ENCODE measurements at places on chromosomes 1 and 21.

DNA sequence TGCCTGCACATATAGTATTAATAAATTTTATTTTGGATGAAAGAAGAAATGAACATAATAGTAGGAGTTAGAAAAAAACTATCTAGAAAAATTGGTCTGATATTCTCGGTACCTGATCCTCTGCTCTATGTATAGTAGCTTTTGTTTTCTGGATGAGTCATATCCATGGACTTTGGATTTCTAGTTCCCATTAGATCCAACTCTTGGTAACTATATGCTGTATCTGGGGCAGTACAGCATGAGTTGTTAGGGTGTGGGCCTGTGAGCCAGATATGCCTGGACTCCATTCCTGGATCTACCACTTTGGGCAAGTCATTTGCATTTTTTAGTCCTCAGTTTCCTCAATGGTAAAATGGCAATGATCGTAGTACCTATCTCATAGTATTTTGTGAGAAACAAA is 372.2 kb upstream of the PKN2 start:
- no peak for DNase-seq

- DNase-seq, result no peak
Measured at GRCh38 chr1:159089184-159089791, 12.7 kb upstream of the AIM2 start.

DNA sequence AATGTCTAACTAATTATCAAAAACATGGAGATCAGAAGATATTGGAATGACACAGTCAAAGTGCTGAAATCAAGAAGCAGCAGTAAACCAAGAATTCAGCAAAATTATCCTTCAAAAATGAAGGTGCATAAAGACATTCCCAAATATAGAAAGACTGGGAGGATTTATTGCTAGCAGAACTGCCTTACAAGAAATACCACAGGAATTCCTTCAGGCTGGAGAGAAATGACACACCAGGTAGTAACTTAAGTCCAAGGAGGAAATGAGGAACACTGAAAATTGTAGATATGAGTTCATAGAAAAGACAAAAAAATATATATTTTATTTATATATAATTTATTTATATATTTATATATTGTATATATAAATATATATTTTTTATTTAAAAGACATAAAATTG is 217.2 kb downstream of the RPS6KC1 start:
- DNase-seq, result no peak

- peak; percentile 58 for DNase-seq
Measured at GRCh38 chr1:155134880-155135414, 705 bp upstream of the SLC50A1 start.

DNA sequence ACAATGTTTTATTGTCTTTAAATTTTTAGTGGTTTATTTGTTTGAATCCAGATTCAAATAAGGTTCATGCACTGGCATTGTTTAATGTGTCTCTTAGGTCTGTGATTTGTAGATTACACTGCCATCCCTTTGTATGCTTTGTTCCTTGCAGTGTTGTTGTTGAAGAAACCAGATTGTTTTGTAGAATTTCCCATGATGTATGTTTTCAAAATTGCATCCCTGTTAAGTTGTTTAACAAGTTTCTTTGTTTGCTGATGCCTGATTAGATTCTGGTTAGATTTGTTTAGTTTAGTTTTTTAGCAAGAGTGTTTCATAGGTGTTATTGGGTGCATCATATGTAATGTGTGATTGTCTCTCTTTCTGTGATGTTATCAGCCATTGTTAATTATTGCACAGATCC is 5.5 kb upstream of the AVPR1B start:
- no peak for DNase-seq

DNA sequence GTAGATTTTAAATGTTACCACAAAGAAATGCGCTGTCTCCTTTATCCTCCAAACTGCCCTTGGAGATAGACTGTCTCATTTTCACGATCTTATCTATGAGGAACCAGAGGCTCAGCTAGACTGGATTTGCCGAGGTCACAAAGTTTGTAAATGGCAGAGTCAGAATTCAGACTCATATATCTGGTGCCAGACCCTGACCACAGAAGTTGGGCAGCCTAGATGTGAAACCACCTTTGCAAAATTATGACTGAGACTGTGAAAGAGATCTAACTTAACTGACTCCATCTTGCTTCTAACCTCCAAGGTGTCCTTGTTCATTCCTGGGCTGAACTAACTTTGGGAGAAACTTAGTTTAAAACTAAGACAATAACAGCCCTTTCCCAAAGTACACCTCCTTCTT is 14.1 kb downstream of the CNR2 start:
- no peak for DNase-seq

DNA sequence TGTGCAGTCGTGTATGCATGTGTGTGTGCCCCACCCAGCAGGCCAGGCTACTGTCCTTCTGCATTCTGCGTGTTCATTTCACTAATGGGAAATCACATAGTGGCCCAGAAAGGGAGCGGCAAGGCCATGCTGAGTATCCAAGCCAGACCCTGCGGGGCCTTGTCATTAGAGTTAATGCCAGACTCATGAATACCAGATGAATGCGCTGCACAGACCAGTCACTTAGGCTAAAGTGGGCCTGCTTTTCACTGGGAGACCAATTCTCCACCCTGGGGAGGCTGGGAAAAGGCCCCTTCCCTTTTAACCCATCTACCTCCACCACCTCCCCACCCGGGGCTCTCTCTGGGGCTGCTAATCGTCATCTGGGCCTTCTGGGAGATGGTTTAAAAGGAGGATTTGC is 17.0 kb upstream of the GRIK3 start:
- no peak for DNase-seq

- DNase-seq, result no peak
Measured at GRCh38 chr1:88490676-88491075, 193.4 kb upstream of the PKN2 start.

- DNase-seq, result no peak
Measured at GRCh38 chr1:248810727-248811513, 14.8 kb downstream of the SH3BP5L start.

GRCh38 chr1:108634521-108634920 is 26.4 kb downstream of the HENMT1 start:
- no peak for DNase-seq

DNA sequence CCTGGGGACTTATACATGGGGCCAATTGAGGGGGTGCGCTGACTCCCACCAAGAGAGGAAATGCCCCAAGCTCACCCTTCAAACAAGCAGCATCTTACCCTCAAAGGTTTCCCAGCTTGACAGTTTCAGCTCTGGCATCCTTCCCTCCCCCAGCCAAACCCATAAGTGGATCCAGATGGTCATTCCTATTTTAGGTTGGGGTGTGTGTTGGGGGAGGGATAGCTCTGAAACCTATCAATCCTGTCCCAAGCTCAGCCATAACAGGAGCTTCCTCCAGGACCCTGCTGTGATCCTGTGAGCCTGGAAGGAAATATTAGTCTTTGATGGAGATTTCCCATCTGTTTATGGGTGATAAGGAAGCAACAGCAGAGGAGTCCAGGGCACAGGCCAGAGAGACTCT is 3.4 kb upstream of the TMEM222 start:
- DNase-seq, result no peak

- no peak for DNase-seq
Measured at GRCh38 chr1:43764581-43764980, 57.2 kb downstream of the ST3GAL3 start.

DNA sequence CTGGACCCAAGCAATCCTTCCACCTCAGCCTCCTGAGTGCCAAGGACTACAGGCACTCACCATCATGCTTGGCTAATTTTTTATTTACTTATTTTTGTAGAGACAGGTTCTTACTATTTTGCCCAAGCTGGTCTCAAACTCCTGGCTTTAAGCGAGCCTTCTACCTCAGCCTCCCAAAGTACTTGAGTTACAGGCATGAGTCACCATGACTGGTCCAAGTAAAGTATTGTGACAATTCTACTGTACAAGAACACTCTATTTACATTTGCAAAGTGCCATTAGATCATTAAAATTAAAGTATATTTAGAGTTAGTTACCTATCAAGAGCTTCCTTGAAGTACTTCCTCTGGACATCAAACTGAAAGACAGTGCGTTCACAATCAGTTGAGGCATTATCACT is 44.8 kb downstream of the NRDC start:
- DNase-seq, result no peak

GRCh38 chr1:201625851-201626251 is 86.9 kb downstream of the NAV1 start:
- DNase-seq, result no peak

DNA sequence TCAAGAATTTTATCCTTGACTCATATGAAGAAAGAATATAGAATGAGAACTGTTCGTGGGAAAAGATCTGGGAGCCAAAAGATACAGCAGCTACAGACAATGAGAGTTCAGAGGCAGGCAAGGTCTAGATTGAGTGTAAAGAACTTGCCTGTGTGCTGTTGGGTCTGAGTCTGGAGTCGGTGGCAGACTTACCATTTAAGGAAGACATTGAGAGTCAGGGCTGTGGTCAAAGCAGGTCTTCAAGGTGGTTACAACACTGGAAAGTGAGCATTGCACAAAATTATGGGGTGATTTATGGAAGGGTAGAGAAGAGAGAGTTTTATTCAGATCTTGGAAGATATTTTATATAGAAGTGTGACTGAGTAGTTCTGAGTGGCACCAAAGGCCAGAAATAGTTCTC is 80.6 kb downstream of the TBX19 start:
- no peak for DNase-seq

- DNase-seq, result peak; percentile 12
Measured at GRCh38 chr1:109161858-109162606, 48.1 kb downstream of the ELAPOR1 start.

DNA sequence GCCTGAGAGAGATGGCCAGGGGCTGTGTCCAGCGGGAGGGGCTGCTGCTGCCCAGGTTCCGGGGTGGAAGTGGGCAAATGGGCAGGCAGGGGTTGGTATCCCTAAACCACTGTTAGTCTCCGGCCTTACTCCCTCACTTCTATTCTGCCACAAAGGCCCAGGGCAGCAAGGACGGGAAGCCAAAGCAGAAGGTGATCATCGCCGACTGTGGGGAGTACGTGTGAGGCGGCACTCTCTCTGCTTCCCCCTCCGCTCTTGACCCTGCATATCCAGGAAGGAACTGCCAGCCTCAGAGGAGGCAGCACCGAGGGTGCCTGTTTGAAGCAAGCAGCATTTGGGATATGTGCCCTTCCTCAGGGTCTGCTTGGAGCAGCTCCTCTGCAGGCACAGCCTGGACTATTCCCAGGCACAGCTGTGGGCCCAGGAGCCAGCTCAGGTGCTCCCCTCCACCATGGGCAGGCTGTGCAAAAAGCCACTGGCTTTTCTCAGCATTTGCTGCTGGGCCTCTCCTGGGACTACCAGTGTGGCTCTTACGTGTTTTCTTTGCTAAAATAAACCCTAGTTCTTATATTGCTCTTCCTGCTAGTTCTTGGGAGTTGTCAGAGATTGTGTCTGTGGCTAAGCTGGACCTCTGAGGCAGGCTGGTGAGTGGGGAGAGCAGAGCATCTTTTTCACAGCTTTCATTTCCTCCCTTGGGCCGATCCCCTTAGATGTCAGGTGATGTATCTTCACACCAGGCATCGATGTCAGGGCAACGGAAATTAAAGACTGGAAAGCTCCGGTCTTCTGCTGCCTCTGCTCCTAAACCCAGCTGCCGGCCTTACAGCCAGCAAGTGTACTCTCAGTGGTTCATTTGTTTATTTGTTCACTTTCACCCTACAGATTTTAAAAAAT is 14.7 kb downstream of the PPIE start:
- no peak for DNase-seq

GRCh38 chr21:17819877-17820229 is 697 bp upstream of the C21orf91 start:
- DNase-seq, result no peak

DNA sequence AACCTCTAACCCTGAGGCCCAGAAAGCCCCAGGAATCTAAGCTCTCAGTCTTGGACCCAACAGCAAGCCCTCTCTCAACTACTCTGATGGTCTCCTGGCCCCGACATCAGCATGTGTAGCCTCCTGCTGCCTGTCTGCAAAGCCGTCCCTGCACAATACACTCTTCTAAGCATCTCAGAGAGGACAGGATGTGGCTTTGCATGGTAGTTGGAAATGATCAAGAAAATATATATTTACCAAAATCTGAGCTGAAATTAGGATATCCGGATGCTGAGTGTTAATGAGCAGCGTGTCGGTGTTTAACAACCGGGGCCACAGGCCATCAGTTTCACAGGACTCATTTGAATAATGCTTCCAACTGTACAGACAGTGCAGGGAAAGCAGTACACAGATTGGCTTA is 59.1 kb upstream of the SIM2 start:
- no peak for DNase-seq
